CD4-positive, alpha-beta T cell (primary cell): ENCODE measurements at places on chromosomes 4 and X. TPM values are rescaled to one million over a fixed set of nuclear protein-coding genes. Genes with fewer than 3 reads are reported as not detected.

DNA sequence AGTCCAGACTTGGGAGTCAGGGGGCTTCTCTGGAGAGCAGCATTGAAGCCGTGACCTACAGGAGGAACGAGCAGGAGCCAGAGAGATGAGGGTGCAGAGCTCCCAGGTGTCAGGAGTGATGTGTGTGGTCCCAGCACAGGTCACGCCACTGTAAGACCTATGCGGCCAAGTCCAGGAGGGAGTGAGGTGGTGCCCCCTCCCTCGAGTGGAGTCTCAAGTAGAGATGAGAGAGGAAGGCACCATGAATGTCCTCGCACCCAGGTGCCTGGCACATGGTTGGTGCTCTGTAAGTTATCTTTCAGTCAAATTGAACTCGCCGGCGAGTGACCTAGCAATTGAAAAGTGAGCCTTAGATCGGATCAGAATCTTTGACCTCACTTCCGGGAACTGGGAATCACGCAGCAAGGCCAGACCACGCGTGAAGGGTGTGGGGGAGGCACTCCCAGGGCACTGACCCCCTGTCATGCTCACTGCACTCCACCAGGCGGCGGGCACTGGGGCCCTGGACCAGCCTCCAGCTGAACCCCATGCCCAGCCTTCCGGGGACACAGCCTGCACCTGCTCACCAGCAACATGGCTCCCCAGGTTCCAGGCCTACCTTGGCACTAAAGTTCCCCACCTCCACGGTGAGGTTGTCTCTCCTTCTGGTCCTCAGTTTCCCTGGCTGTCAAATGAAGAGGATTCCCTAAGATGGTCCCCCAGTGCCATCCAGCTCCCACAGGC is 127.4 kb downstream of the HMX1 start:
- no peaks in the 10 kb centered on the region for H3K36me3 ChIP-seq
- H3K4me1 ChIP-seq, result no peaks in the 10 kb centered on the region
- H3K27me3 ChIP-seq, result no peaks in the 10 kb centered on the region
- no peak overlapping the region for H3K27ac ChIP-seq
- H3K4me3 ChIP-seq, result no peak overlapping the region

DNA sequence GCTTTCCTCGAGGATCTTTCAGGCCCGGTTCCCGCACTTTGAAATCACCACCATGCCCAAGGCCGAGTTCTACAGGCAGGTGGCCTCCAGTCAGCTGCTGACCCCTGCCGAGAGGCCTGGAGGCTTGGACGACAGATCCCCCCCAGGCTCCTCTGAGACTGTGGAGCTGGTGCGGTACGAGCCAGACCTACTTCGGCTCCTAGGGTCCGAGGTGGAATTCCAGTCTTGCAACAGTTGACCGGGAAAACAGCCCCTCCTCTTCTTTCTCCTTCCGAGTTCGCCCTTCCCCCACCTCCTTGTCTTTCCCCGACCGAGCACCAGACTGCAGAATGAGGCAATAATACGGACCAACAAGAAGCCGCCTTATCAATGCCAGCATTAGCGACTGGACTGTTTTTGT is 54.4 kb downstream of the ELF4 start:
- no peak overlapping the region for H3K4me3 ChIP-seq
- peaks cover 29% of the 10 kb centered on the region for H3K36me3 ChIP-seq
- DNase-seq, result no peak
- no peak overlapping the region for H3K27ac ChIP-seq
- peaks cover 10% of the 10 kb centered on the region for H3K4me1 ChIP-seq

- DNase-seq, result no peak
- no peaks in the 10 kb centered on the region for H3K4me1 ChIP-seq
- H3K4me3 ChIP-seq, result no peak overlapping the region
- no peaks in the 10 kb centered on the region for H3K36me3 ChIP-seq
- H3K27me3 ChIP-seq, result no peaks in the 10 kb centered on the region
These were observed 112.7 kb downstream of the BCOR start for GRCh38 chrX:39985071-39985470.

- no peak overlapping the region for H3K4me3 ChIP-seq
- H3K27ac ChIP-seq, result no peak overlapping the region
- no peaks in the 10 kb centered on the region for H3K4me1 ChIP-seq
- no peak for DNase-seq
These were observed 15.3 kb downstream of the SEPSECS start for GRCh38 chr4:25144870-25145481.

GRCh38 chr4:67714248-67714583 is 13.3 kb upstream of the UBA6 start:
- H3K27ac ChIP-seq, result no peak overlapping the region
- H3K4me3 ChIP-seq, result no peak overlapping the region
- H3K27me3 ChIP-seq, result no peaks in the 10 kb centered on the region
- peaks cover 2% of the 10 kb centered on the region for H3K4me1 ChIP-seq
- H3K36me3 ChIP-seq, result peaks cover 19% of the 10 kb centered on the region

- DNase-seq, result no peak
- H3K4me3 ChIP-seq, result no peak overlapping the region
- peaks cover 3% of the 10 kb centered on the region for H3K4me1 ChIP-seq
These were observed 125.3 kb downstream of the SCFD2 start for GRCh38 chr4:53240573-53240972.

The PRRG3 gene
- total RNA-seq, result not detected

The ODAM gene
- total RNA-seq, result not detected

The TRAM1L1 gene
- not detected for total RNA-seq
